Dermis microvascular lymphatic vessel endothelial cell (primary cell): ENCODE measurements at places on chromosomes 6 and 20. TPM values are rescaled to one million over a fixed set of nuclear protein-coding genes. Genes with fewer than 3 reads are reported as not detected.

Gene MRAP2
- total RNA-seq, result 4.6 and 4.9 TPM in 2 replicates

Gene NHSL1
- total RNA-seq, result 25.2 and 48.5 TPM in 2 replicates

Gene HLA-DOB
- total RNA-seq, result under 0.01 and 0.13 TPM in 2 replicates

Gene FABP7
- not detected in 2 replicates for total RNA-seq

Gene PABPC1L
- 0.64 and 1.3 TPM in 2 replicates for total RNA-seq

Gene MOG
- not detected in 2 replicates for total RNA-seq

Gene ARMC12
- 0.25 and 0.39 TPM in 2 replicates for total RNA-seq

Gene ENPP4
- total RNA-seq, result 1.4 TPM in 2 replicates

Gene PSORS1C1
- total RNA-seq, result 3.7 and 3.8 TPM in 2 replicates

Gene ROS1
- not detected in 2 replicates for total RNA-seq

Gene BMP7
- total RNA-seq, result not detected in 2 replicates

Gene POM121L2
- total RNA-seq, result not detected in 2 replicates

Gene PIM1
- total RNA-seq, result 0.64 and 0.89 TPM in 2 replicates

Gene LAMA2
- total RNA-seq, result 0.13 and 0.64 TPM in 2 replicates

Gene CNBD2
- 5.3 and 5.4 TPM in 2 replicates for total RNA-seq

Gene SPEF1
- total RNA-seq, result under 0.01 TPM in 1 of 2 replicates, not detected in the other

Gene RIPOR2
- total RNA-seq, result 0.13 TPM in 2 replicates

Gene NKAIN4
- total RNA-seq, result not detected in 2 replicates

Gene SLC35D3
- not detected in 2 replicates for total RNA-seq

Gene AKAP7
- total RNA-seq, result 1.1 and 1.3 TPM in 2 replicates

Gene MUCL3
- not detected in 2 replicates for total RNA-seq

Gene PPP1R14C
- total RNA-seq, result not detected in 2 replicates

Gene RBPJL
- total RNA-seq, result not detected in 2 replicates

Gene ADGRG6
- 3.3 and 7.6 TPM in 2 replicates for total RNA-seq

Gene SIRPD
- not detected in 2 replicates for total RNA-seq

Gene LY6G6D
- not detected in 2 replicates for total RNA-seq

Gene CFAP61
- not detected in 2 replicates for total RNA-seq

Gene XRN2
- 69.9 and 71.1 TPM in 2 replicates for total RNA-seq

Gene PACRG
- total RNA-seq, result under 0.01 TPM in 2 replicates

Gene OR2J3
- not detected in 2 replicates for total RNA-seq

Gene NKX2-4
- not detected in 2 replicates for total RNA-seq

Gene PGC
- total RNA-seq, result not detected in 2 replicates
